Activated T-cell treated with anti-CD3 and anti-CD28 coated beads, Interleukin-2, amount 50 U/mL, for 72 hours (primary cell): ENCODE measurements at places on chromosomes 3 and 15. TPM values are rescaled to one million over a fixed set of nuclear protein-coding genes. Genes with fewer than 3 reads are reported as not detected.

GRCh38 chr15:94387442-94387841 lies 156.1 kb downstream of the MCTP2 start:
- H3K4me3 ChIP-seq: no peak overlapping the region
- peaks cover 13% of the 10 kb centered on the region for H3K4me1 ChIP-seq
- peaks cover 19% of the 10 kb centered on the region for H3K36me3 ChIP-seq
- H3K27me3 ChIP-seq: no peaks in the 10 kb centered on the region

DNA sequence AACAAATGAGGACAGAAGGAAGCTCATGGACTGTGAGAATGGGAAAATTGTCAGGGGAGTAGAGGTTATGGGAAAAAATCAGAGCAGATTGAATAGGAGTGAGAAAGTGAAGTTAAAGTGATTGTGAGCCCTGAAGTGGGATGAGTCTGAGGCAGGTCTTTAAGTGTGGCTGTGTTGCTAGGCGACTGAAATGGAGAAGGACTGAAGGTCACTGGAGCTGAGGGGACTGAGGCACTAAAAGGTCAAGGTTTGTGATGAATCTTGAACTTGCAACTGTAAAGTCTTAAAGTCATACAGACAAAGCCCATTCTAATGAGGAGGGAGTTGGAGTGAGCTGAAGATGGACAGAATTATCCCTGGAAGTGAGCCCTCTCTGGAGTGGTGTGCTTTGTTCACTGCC lies 518.9 kb downstream of the TUSC7 start:
- no peak overlapping the region for H3K4me3 ChIP-seq
- H3K27me3 ChIP-seq: no peaks in the 10 kb centered on the region
- H3K27ac ChIP-seq: no peak overlapping the region
- H3K36me3 ChIP-seq: peaks cover 1% of the 10 kb centered on the region

- no peak overlapping the region for H3K27ac ChIP-seq
- H3K36me3 ChIP-seq: no peaks in the 10 kb centered on the region
- no peak overlapping the region for H3K4me3 ChIP-seq
- no peaks in the 10 kb centered on the region for H3K27me3 ChIP-seq
- DNase-seq: no peak
- no peaks in the 10 kb centered on the region for H3K4me1 ChIP-seq
Measured at GRCh38 chr15:75551091-75551490, 28.0 kb downstream of the PTPN9 start.

DNA sequence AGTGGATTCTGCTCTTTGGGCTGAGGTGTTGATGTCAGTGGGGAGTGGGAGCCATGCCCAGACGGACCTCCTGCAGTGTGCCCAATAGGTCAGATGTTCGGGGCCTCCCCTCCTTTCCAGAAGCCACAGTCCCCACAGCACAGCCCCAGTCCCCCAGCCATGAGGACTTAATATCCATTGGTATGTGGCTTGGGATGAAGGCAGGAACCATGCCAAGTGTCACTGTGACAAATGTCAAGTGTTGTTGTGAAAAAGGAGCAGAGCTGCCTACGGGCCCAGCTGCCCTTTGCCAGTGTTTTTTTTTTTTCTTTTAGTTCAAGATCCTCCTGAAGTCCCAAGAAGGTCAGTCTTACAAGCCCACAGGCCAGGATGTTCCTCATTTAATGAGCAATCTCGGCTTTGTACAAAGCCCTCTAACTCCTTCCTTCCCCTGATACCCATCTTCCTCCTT lies 12.2 kb downstream of the SEMA3G start:
- H3K27ac ChIP-seq: peak overlapping the region; percentile 24
- H3K4me3 ChIP-seq: no peak overlapping the region
- no peak for DNase-seq
- H3K4me1 ChIP-seq: no peaks in the 10 kb centered on the region
- H3K36me3 ChIP-seq: no peaks in the 10 kb centered on the region
- no peaks in the 10 kb centered on the region for H3K27me3 ChIP-seq

DNA sequence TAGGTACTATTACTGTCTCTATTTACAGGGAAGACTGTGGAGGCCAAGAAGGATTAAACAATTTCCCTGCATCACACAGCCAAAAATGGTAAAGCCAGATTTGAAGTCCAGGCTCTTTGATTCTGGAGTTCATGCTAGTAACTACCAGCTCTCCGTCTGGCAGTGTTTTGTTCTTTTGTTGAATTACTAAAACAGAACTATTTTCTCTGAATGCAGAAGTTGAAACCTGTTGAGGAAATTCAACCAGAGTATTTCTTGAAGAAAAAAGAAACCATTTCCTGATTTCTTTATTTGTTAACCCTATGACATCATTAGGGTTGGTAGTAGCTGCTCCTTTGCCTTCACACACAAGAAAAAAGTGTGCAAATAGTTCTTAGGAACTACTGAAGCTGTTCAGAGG lies 34.3 kb downstream of the CRTC3 start:
- H3K27ac ChIP-seq: peak overlapping the region; percentile 95
- no peak for DNase-seq
- H3K4me3 ChIP-seq: peak overlapping the region; percentile 75
- H3K36me3 ChIP-seq: peaks cover 5% of the 10 kb centered on the region
- H3K4me1 ChIP-seq: peaks cover 92% of the 10 kb centered on the region

DNA sequence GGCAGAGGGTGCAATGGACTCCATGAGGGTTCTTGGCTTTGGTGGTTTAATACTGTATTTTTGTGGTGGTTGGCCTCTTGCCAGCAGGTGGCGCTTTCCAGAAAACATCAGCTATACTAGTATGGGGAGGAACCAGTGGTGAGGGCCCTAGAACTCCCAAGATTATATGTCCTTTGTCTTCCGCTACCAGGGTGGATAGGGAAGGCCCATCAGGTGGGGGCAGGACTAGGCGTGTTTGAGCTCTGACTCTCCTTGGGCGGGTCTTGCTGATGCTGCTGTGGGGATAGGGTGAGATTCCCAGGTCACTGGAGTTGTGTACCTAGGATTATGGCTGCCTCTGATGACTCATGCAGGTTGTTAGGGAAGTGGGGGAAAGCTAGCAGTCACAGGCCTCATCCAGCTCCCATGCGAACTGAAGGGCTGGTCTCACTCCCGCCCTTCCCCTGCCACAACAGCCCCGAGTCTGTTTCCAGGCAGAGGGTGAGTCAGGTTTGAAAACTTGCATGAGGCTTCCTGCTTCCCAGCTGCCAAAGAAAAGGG lies 357.7 kb downstream of the OTOL1 start:
- H3K36me3 ChIP-seq: no peaks in the 10 kb centered on the region
- H3K27me3 ChIP-seq: no peaks in the 10 kb centered on the region
- no peak overlapping the region for H3K4me3 ChIP-seq
- H3K27ac ChIP-seq: no peak overlapping the region
- DNase-seq: no peak
- no peaks in the 10 kb centered on the region for H3K4me1 ChIP-seq

The PLIN1 gene
- 1.3 TPM for total RNA-seq

The SNTN gene
- not detected for total RNA-seq

DNA sequence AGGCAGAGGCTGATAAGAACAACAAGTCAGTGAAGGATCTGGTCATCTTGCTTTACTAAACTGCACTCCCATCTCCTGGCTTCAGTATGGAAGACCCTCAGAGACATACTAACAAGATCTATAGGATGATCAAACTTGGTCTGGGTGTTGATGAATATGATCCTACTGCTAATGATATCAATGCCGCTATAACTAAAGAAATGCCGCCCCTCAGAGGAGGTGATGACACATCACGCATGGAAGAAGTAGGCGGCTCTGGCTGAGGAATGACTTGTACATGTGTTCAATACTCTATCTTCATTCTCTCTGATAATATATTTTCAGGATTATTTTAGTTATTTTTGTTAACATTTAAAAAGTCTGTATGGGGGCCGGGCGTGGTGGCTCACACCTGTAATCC lies 17.5 kb upstream of the EIF2B5 start:
- no peaks in the 10 kb centered on the region for H3K36me3 ChIP-seq
- no peaks in the 10 kb centered on the region for H3K4me1 ChIP-seq
- H3K27me3 ChIP-seq: peaks cover 8% of the 10 kb centered on the region
- H3K4me3 ChIP-seq: no peak overlapping the region
- no peak overlapping the region for H3K27ac ChIP-seq

DNA sequence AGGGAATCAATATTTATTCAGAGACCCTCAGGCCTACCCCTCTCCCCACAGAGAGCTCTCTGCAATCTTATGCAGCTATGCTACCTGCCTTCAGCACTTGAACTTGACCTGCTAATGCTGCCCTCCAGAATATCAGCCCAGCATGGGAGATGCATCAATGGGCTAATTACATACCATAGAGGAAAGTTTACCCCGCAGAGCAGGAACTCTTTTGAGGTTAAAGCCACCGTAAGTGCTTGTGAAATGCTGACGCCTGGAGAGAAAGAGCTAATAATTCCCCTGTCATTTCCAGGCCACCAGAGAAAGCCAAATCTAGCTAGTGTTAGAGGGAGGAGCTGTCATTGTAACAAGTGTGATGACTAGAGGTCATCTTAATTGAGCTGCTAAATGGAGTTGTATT lies 127.5 kb downstream of the CHST2 start:
- DNase-seq: no peak
- no peak overlapping the region for H3K27ac ChIP-seq
- no peak overlapping the region for H3K4me3 ChIP-seq
- no peaks in the 10 kb centered on the region for H3K4me1 ChIP-seq
- H3K27me3 ChIP-seq: no peaks in the 10 kb centered on the region

- H3K27ac ChIP-seq: peak overlapping the region; percentile 88
- DNase-seq: peak; percentile 85
- H3K4me3 ChIP-seq: peak overlapping the region; percentile 82
- no peaks in the 10 kb centered on the region for H3K27me3 ChIP-seq
- H3K4me1 ChIP-seq: peaks cover 70% of the 10 kb centered on the region
Measured at GRCh38 chr3:9778143-9779074, 8.7 kb upstream of the CAMK1 start.

DNA sequence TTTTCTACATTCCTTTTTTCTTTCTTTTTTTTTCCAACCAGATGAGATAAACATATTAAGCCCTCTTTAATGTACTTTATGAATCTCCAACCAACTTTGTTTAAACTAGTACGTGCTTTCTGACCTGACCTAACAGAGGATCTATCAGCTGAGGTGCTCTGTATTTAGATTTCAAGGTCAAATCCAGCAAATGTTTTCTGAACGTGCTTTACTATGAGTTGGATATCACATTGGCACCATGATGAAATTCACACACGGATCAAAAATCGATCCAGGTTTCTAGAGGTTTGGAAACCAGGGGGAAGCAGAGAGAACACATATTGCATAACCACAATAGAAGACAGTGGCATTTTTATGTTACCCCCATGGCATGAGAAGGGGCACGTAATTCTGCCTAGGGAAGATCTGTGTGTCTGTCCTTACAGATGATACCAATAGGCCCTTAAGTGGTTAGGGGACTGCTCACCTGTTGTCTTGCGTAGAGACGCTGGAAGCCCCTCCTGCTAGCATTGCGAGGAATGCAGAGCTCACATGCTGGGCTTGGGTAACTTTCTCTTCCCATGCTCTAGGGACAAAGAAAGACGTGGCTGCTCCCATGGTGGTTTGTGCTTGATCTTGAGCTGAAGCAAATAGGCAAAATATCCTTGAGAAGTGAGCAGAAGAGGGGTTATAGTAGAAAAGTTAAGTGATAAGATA lies 59.3 kb upstream of the ABHD10 start:
- no peak overlapping the region for H3K27ac ChIP-seq
- H3K36me3 ChIP-seq: peaks cover 2% of the 10 kb centered on the region
- H3K4me3 ChIP-seq: no peak overlapping the region
- peaks cover 7% of the 10 kb centered on the region for H3K4me1 ChIP-seq

DNA sequence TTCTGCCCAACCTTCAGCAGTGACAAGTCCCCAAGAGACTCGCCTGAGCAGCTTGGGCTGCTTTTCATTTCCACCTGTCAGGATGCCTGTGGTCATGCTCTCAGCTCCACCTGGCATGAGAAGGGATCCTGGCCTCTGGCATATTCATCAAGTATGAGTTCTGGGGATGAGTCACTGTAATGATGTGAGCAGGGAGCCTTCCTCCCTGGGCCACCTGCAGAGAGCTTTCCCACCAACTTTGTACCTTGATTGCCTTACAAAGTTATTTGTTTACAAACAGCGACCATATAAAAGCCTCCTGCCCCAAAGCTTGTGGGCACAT lies 3.5 kb downstream of the MYD88 start:
- H3K4me1 ChIP-seq: peaks cover 37% of the 10 kb centered on the region
- no peaks in the 10 kb centered on the region for H3K27me3 ChIP-seq
- no peak overlapping the region for H3K4me3 ChIP-seq
- DNase-seq: no peak
- peaks cover 17% of the 10 kb centered on the region for H3K36me3 ChIP-seq

DNA sequence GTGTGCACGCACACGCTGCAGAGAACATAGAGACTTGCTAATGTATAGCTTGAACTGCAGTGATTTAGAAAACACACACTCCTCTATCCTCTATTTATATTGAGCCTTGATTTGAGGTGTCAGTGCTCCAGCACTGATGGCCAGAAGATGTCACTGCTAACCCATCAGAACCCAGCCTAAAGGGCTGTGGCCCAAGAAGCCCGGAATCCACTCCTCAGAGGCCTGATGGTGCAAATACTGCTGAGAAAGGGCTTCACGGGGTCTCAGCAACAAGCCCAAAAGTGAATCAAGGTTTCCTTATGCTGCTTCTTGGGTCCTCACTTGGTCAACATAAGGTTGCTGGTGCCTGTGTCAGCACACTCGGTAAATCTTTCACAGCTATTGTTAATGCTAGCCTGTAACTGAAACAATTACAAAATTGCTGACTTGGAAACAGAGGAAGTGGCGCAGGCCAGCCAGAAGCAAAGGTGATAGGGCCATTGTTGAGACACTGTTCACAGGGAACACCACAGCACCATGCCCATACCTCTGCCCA lies 60.3 kb downstream of the HEG1 start:
- no peaks in the 10 kb centered on the region for H3K4me1 ChIP-seq
- H3K27me3 ChIP-seq: no peaks in the 10 kb centered on the region

- DNase-seq: no peak
- no peak overlapping the region for H3K27ac ChIP-seq
- no peaks in the 10 kb centered on the region for H3K4me1 ChIP-seq
- H3K27me3 ChIP-seq: no peaks in the 10 kb centered on the region
- H3K4me3 ChIP-seq: no peak overlapping the region
- no peaks in the 10 kb centered on the region for H3K36me3 ChIP-seq
Measured at GRCh38 chr15:54159012-54159411, 180.8 kb downstream of the UNC13C start.

The GREM1 gene
- total RNA-seq: not detected

DNA sequence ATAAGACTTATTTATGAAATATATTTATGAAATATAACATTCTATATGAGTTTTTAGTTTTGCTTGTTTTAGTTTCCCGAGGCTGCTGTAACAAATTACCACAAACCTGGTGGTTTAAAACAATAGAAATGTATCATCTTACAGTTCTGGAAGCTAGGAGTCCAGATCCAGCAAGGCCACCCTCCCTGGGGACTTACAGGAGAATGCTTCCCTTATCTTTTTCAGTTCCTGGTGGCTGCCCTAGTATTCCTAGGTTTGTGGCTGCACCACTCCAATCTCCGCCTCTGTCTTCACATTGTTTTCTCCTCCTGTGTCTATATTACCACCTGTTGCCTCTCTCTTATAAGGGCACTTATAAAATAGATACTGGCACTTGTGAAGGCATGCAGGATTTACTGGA lies 877.8 kb downstream of the TUSC7 start:
- H3K4me3 ChIP-seq: no peak overlapping the region
- no peaks in the 10 kb centered on the region for H3K4me1 ChIP-seq
- no peak overlapping the region for H3K27ac ChIP-seq
- H3K36me3 ChIP-seq: no peaks in the 10 kb centered on the region
- H3K27me3 ChIP-seq: no peaks in the 10 kb centered on the region

The UMPS gene
- total RNA-seq: 38.9 TPM
